ENCODE measurements at places on chromosomes 2 and 18.

DNA sequence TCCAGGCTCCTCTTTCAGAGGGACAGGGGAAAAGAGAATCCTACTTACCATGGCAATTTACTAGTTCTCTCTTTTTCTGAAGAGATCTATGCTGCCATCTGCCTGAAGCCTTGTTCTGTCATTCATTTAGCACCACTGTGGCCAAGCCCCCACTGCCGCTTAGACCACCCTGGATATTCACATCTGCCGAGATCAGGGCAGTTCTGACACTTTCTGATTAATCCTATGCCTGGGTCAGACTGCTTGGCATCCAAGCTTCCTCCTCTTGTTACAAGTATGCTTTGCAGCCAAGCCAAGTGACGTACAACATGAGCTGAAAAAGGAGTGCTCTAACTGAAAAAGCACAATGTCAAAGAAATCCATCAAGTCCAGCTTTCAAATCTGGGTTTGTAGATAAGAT, 332.6 kb downstream of the SUCLG1 start:
- DNase-seq = no peak

DNA sequence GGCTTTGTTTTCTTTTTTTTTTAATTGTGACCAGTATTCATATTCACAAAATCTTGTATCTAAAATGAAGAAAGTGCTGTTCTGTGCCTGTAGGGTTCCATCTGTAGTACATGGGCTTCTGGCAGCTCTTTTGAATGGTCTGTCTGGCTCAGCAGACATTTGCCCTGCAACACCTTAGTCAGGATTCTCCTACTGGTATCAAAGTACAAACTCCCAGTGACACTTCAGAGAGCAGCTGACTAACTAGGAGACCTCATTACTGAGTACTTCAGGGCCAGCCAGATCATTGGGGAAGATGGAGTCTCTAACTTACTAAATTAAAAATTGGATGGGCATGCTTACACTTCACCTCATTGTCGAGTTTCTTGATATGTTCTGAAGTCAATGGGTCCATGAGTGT, 39.7 kb downstream of the GRHL1 start:
- DNase-seq = no peak

- no peak for DNase-seq
Observed at GRCh38 chr2:187986390-187987105, 305.1 kb upstream of the GULP1 start.

DNA sequence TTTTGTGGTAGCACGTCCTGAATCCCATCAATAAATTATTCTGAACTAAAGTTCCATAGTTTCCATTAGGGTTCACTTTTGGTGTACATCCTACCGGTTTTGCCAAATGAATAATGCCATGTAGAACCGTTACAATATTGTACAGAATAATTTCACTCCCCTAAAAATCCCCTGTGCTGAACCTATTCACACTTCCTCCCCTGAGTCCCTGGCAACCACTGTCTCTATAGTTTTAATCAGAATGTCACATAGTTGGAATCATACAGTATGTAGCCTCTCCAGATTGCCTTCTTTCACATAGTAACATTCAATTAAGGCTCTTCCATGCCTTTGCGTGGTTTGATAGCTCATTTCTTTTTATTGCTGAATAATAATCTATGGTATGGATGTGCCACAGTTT, 9.6 kb upstream of the CASP8 start:
- DNase-seq = no peak

DNA sequence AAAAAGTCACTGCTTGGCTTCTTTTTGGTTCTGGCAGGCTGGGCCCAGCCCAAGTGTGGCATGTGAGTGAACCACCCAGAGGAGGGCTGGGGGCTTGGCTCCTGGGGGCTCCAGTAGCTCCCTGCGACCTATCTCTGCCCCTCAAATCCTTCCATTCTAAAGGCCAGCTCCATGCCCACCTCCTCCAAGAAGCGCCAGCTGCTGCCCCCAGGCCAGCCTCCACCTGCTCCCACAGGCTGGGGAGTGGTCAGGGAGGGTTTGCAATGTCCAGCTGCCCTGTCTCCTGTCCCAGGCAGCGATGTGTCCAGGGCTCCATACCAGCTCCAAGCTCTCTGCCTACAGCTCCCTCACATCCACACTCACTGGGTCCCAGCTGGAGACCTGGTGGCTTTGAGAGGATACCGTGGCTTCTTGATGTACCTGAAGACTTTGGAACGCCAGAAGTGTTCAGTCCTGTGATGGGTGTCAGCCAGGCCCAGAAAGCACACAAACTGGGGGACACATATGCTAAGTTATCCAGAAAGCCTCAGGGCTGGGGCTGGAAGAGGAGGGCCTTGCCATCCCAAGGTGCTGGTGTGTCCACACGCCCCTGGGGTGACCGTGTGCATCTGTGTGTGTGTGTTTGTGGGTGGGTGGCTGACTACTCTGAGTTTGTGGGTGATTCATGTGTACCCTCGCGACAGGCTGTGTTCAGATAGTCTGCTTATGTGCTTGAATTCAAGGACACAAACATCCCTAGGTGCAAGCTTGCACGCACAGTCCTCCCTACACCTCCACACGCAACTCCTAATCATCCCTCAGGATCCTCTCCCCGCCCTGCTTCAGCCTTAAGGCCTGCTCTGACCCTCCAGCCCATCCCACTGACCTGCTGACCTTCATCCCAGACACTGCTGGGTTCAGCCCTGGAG, 33.4 kb downstream of the ZFP36L2 start:
- DNase-seq = no peak

DNA sequence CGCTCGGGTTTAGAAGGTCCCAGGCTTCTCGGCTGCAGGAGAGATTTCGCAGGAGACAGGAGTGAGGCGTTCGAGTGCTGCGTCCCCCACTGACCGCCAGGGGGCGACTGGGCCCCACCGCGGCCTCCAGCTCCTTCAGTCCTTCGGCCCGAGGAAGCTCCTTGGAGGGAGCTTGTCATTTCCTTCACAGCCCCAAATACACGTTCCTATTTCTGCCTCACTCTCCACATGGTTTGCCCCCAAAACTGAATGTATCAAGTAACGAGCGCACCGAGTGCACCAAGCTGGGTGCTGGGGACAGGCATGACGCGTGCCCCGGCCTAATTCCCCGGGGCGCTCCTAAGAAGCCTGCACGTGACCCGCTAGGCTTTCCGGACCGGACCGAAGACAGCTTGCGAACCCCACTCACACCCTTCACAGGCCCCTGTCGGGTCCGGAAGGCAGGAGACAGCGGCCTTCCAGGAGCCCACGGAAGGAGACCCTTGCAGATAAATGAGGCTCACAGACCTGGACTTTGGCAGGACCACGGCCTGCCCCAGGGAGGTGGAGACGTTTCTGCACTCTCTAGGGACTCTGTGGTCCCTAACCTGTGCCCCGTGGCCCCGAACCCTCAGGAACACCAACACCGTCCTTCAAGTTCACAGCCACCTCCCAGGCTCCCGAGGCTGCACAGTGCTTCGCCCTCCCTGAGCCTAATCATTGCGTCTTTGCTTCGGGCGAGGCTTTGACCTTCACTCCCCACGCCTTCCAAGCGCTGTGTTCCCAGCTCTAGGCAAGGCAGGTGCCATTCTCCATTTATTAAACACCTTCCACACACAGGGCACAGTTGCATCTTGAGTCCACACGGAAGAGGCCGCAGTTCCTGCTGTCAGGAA, 13.0 kb upstream of the FAHD2A start:
- DNase-seq = no peak

GRCh38 chr2:56376699-56377665, 193.2 kb downstream of the CCDC85A start:
- DNase-seq = no peak

DNA sequence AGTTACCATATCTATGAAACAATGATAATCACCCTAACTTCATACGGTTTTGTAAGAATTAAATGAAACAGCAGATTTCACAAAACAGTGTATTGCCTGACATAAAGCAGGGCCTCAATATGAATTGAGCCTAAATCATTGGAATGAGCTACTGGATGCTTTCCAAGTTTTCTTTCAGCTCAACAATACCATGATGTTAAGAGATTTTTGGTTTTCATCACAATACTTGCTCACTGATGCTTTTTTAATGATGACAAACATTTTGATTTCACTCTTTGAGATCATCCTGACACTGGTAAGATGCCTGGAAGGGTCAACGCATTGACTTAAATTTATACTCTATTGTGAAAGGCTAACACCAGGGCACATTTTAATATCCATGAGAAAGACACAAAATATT, 377.5 kb downstream of the ZNF521 start:
- DNase-seq = no peak

GRCh38 chr2:142082368-142082767, 48.4 kb downstream of the LRP1B start:
- no peak for DNase-seq

Measured in esophagus squamous epithelium (tissue), 5 donors.